T-helper 2 cell (primary cell): ENCODE measurements at places on chromosomes 7 and 10.

- no peak for DNase-seq
Measured at GRCh38 chr7:36659172-36659516, 65.2 kb downstream of the AOAH start.

GRCh38 chr10:43606323-43607198, at the start of gene ZNF485:
Gene ZNF485 (plus strand): TSS chr10:43606438. CDS start chr10:43607051, 613 bp downstream.
- peak; percentile 39 for DNase-seq

DNA sequence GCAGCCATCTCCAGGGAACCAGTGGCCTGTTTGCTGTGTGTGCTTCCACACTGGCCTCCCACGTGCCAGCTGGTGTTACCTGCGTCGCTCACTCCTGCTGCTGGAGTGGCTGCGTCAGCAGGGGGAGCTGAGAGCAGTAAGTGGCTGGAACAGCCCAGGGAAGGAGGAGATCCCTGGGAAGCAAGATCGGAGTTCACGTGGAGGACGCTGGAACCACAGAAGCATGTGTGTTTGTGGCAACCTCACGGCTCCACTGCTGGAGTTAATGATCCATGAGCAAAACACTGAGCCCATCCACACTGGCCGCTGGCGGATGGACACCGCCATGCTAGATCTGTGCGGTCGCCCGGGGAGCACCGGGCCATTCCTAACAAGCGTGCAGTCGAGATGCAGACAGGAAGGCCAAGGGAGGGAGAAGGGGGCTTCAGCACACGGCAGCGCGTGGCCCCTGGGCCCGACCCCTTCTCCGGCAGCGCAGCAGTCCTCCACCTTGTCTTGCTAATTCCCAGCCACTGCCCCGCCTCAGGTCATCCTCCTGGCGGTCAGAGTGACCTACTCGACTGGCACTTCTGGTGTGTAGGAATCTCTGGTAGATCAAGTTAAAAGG, 68.5 kb upstream of the EEPD1 start:
- no peak for DNase-seq

GRCh38 chr7:138449580-138449979, 10.5 kb upstream of the TRIM24 start:
- DNase-seq = peak; percentile 29

- no peak for DNase-seq
Measured at GRCh38 chr7:2983586-2983985, 60.1 kb downstream of the CARD11 start.

- DNase-seq = no peak
Measured at GRCh38 chr10:61313460-61313859, 139.7 kb downstream of the TMEM26 start.
